ENCODE measurements at places on chromosomes 4 and X.

GRCh38 chr4:165748321-165748720 lies 124.7 kb upstream of the TLL1 start:
- no peak for DNase-seq

GRCh38 chr4:15354371-15355297 lies 73.2 kb upstream of the C1QTNF7 start:
- no peak for DNase-seq

- DNase-seq = no peak
Measured at GRCh38 chrX:270848-271367, 10.3 kb upstream of the PLCXD1 start.

DNA sequence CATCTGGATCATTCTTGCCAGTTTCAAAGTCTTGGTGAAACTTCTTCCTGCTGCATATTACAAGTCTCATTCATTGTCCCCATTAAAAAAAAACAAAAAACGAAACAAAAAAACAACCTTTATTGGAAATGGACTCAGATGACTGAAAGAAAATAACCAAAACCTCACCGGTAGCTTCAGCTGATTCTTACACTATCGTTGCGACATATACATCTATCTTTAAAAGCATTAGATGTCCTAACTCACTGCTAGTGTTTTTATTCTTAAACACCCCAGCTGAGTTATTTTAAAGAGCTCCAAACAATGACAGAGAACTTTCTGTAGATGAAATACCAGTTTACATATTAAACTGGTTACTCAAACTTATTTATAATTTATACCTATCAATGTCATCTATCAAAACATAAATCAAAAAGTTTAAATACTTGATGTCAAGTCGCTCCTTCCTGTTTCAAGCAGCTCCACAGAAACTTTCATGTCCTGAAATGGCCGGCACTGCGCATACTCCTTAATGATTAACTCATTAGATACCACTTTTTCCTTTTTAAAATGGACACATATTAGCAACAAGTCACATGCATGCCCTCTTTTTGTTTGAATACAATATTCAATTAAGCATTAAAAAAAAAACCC lies 87.2 kb downstream of the HPRT1 start:
- no peak for DNase-seq

DNA sequence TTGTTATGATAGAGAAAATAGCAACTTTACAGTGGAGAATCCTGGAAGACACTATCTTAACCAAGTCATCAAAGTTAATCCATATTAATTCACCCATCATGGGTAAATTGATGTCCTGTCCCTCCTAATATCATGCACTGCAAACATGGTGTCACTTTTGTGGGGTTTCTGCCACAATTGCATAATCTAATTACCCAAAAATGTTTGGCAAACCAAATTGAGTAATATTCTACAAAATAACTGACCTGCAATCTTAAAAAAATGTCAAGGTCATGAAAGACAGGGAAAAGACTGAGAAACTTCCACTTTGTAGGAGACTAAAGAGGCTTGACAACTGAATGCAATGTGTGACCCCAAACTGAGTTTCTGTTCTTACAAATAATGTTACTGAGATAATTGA lies 37.1 kb upstream of the PLAC8 start:
- DNase-seq = no peak

DNA sequence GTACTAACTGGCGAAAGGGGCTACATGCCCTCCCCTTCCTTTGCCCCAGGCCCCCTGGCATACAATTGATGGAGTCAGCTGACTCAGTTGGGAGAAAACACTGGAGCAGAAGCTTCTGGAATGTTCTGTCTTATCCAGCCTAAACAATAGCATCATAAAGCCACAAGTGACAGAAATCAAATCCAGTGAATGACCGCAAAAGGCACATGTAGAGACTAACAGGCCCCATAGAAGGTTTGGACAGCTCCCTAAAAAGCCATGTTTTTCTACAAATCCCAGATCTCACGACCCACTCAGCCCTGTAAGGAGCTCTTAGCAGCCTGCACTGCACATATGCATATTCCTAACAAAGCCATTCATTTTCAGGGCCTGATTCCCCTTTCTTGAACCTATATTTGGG lies 25.1 kb downstream of the SCARB2 start:
- DNase-seq = no peak

DNA sequence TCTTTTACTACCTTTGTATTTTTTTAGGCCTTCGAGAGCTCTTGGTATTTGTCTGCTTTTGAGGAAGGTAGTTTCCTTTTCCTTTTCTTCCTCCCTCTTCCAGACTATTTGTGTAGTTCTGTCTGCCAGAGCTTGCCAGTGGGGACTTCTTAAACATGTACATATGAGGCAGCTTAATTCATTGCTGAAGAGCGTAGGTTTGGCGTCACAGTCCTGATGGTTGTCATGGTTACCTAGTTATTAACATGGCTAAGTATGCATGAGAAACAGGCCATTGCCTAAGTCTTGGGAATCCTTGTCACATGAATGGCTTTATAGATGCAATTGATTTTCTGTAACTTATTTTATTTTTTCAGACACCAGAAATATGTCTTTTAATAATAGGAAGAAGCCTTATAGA lies 48.5 kb upstream of the ARMCX2 start:
- DNase-seq = no peak

DNA sequence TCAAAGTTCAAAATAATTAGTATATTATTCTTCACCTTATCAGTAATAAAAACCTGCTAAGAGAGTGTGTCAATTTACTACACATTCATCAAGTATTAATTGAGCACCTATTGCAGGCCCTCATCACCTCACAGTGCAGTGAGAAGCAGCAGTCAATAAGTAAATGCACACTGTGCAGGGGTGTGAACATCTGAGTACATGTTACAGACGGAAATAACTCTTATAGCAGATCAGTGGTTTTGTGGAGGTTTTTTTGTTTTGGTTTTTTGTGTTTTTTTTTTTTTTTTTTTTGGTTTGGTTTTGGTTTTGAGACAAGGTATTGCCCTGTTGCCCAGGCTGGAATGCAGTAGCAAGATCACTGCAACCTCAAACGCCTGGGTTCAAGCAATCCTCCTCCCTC lies 20.3 kb downstream of the KLF3 start:
- no peak for DNase-seq

DNA sequence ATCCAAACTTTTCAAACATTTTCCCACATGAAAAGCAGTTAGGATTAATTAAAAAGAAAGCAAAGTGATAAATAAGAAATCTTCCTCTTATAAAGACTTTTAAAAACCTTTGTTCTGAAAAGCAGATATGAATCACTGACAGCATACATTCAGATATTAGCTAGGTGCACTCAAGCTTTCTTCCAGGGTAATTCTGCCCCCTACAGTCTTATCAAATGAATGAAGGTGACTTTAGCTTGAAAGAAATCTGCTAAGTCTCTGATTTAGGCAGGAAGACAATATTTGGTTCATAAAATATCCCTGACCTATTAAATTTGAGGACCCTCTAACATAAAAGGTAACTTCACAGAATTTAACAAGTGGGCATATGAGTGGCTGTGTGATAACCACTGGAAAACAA lies 209.1 kb upstream of the FAM47A start:
- no peak for DNase-seq

DNA sequence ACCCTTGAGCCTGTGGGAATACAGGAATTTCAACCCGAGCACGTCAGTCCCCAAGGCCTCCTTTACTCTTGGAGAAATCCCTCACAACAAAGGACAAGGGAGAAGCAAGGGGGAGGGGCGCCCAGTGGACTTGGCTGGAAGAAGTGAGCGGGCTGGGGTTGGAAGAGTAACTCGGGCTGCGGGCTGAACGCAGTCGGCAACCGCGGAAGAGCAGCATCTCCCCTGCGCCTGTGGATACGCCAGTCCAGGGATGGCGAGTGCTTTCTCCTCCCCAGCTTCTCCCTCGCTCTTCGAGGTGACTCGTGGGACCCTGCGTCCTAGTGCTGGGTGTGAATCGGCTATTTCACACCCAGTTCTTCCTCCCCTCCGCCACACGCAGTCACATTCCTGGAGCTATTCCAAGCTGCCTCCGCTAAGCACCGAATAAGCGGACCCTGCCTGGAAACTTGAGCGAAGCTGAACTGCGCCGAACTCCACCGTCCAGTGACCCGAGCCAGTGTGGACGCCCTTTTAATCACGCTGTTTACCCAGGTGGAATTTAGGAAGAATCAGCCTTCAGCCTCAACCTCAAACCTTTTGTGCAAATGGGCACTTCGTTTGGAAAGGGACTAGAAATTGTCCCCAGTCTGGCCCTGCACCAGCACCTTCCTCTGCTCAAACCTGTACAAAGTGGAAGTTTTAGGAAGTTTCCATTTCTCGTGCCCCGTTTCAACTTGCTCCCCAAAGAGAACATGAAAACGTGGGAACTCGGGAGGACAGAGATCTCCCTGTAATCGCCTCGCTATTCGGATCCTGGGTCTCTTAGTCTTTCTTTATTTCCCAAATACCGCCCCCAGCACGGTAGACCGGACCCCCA lies 64.3 kb upstream of the WDR17 start:
- DNase-seq = no peak

- DNase-seq = no peak
Measured at GRCh38 chrX:40506201-40506985, 74.4 kb upstream of the ATP6AP2 start.

GRCh38 chr4:185269286-185269685 lies 59.9 kb downstream of the SNX25 start:
- DNase-seq = no peak

GRCh38 chrX:133653358-133653757 lies 238.1 kb upstream of the GPC4 start:
- DNase-seq = no peak

DNA sequence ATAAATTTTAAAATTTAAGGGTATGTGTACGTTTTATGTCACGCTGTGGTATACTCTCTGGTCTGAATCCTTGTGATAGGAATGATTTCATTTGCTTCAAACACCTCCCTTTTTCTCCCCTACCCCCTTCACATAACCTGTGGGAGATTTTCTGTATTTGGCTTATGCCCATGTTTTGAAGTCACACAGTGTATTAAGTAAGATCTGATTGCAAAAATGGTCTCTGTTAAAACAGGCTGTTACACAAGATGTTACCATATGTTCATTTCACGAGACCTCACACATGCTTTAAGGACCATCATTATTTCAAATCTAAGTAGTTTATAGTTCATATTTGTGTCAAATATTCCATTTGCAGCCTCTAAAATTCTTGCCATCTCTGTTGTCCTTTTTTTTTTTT lies 63.5 kb downstream of the TMEM131L start:
- DNase-seq = no peak

DNA sequence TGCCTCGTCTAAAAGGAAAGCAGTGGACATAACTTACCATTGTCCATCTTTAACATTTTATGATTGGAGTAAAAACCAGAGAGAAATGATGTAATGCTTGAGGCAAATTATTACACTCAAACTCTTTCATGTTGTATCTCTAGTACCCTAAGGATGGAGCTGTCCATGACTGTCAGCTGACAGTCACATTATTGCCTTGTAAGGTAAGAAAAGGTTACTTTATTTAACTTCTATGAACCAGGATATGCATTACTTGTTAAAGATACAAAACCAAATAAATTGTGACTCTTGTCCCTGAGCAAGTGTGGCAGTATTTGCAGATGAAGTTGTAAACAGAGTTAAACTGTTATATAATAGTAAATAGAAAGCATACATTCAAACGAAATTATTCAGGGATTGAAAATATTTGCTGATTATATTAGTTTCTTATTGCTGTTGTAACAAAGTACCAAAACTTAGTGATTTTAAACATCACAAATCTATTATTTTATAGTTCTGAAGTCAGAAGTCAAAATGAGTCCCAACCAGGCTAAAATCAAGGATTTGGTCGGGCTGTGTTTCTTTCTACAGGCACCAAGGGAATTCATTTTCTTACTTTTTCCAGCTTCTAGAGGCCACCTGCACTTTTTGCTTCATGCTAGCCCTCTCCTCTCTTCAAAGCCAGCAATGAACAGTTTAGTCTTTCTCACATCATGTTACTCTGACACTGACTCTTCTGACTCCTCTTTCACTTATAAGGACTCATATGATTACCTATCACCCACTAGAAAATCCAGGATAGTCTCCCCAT lies 113.8 kb downstream of the CEP44 start:
- DNase-seq = no peak

DNA sequence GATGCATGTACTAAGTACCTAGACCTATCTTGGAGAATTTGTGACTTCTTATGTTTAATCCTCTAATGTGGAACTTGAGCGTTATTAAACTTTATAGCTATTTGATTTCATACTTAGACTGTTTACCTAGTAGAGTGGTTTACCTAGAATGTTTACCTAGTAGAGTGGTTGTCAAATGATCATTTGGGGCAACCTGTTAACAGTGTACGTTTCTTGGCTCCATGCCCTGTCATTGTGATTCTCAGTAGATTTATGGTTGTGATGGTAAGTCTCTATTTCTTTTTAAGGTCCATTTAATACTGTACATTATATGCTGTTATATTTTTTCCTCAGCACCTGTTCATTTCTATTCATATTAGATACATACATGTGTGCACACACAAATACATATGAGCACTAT lies 233.0 kb upstream of the MAD2L1 start:
- DNase-seq = no peak

GRCh38 chr4:67152976-67153375 lies 392.3 kb downstream of the CENPC start:
- DNase-seq = no peak

GRCh38 chr4:155632310-155632840 lies 34.3 kb upstream of the GUCY1A1 start:
- DNase-seq = no peak

- DNase-seq = no peak
Measured at GRCh38 chrX:14228611-14229010, 198.9 kb upstream of the GEMIN8 start.

DNA sequence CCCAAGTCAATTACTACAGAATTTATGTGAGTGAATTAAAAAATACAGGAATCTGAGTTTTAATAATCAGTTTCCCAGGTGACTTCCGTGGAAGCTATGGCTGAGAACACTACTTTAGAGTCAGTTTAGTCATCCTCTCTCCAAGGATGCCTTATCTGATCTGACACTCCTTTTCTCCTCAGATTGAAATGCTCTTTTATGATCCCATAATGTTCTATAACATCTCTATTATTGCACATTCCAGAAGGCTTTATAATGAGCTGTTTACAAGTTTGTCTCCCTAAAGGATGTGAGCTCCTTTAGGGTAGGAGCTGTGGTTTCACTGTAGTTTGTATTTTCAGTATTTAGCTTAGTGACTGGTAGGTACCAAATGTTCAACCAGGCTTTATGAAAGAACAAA lies 90.0 kb downstream of the GPRIN3 start:
- DNase-seq = no peak

DNA sequence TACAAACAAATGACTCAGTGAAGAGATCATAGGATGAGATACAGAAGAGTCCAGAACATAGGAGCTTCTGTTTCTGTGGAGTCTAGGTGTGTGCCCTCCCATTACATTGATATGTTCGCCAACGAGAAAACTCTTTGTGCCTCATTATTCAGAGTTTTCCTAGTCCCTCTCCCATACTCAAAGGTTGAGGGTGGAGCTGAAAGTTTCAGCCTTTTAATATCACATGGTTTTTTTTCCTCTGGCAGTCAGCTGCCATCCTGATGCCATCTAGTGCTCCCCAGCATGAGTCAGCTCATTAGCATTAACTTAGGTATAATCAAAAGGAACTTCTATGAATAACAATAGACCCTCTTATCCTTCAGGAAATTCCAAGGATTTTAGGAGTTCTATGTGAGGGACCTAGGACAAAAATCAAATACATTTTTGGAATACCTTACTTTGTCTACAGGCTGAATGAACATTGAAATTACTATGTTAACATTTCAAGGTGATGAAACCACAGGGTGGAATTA lies 559.6 kb upstream of the AMOT start:
- no peak for DNase-seq

- DNase-seq = no peak
Measured at GRCh38 chr4:128921954-128922353, 112.5 kb downstream of the JADE1 start.
